ENCODE measurements at places on chromosomes 7 and 10.

GRCh38 chr7:106484562-106484961, 176.4 kb downstream of the CCDC71L start:
- DNase-seq: no peak

- no peak for DNase-seq
These were observed 7.0 kb downstream of the WDR91 start for GRCh38 chr7:135204341-135204749.

DNA sequence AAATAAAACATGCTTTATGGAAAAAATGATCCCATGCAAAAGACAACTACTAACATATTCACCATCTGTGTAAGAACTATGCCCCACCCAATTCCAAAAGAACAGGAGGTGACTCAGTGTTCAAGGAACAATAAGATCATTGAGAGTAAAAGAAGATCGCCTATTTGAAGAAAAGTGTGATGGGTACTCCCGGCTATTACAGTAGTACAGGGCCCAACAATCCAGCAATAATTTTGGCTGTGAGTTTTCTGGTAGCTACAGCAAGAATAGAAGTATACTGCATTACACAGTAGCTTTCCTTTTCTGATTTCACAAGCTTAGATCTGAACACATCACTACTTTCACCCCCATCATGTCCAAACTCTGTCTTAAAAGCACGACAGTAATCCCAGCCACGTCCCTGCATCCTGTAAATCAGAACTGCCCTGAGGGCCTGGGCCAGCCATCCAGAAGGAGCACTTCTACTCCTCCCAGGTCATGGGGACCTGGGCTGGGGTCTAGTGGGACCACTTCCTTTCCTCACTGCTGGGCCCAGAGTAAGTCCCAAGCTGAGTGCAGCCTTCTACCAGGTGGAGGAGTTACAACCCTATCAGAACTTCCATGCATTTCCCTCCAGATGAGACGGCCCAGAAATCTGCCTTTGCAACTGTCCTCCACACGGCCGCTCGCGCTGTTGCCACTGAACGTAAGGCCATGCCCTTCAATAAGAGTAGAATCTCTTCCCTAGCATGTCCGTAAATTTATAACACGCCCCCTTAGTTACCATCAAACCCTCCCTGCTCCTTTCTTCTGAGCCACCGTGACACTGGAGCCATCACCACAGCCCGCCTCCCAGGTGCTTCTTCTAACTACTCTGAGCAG, 7.9 kb downstream of the ESYT2 start:
- DNase-seq: no peak

DNA sequence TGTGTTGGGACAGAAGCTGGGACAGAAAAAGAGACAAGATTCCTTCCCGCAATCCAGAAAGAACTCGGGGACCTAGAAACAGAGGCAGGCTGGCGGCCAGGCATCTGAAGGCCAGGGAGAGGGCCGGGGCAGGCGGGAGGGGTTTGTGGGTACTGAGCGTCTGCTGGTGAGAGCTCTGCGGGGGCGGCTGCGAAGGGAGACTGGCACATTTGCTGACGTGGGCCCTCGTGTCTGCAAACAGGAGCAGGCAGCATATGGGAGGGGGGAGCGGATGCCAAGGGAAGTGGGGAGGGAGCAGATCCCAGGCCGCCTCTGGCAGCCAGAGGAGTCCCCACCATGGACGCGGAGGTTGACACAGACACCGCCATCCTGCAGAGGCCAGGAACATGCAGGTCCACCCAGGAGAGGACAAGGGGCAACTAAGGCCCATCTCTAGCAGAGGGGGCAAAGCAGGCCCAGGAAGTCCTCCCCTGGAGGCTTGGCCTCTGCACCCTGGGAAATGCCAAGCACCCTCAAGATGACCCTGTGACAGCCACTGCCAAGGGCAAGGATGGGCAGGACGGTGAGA, 32.2 kb downstream of the KCNH2 start:
- no peak for DNase-seq

DNA sequence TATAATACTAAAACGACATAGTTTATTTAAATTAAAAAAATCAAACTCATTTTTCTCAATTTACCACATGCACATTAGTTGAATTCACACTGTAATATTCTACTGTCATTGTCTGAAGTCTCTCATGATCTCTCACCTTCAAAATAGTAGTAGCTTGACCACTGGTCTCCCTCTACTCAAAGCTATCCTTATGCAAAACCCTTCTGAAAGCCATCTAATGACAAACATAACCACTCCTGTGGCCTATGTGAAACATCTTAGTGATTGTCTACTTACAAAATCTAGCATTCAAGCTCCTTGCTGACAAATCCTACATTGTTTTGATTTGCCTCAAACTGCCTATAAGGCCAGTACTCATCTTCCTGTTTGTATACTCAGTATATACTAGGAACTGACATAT, 606.0 kb upstream of the GHITM start:
- no peak for DNase-seq

Data from stimulated activated CD4-positive, alpha-beta T cell treated with anti-CD3 and anti-CD28 coated beads, Interleukin-1b, Interleukin-23, amount 100 ng/mL, for 48 hours (primary cell).